ENCODE measurements at places on chromosomes 12 and 14. TPM values are rescaled to one million over a fixed set of nuclear protein-coding genes. Genes with fewer than 3 reads are reported as not detected.

Gene PLEKHG7
- not detected for total RNA-seq

Gene PDE6H
- not detected for total RNA-seq

Gene LRTM2
- total RNA-seq = not detected

Gene OTUB2
- 1.5 TPM for total RNA-seq

Gene LHX5
- not detected for total RNA-seq

Gene USP44
- total RNA-seq = 27.4 TPM

Gene PROX2
- not detected for total RNA-seq

Gene TTC6
- 0.17 TPM for total RNA-seq

Gene KRT79
- not detected for total RNA-seq

Gene CABP1
- under 0.01 TPM for total RNA-seq

Gene NYNRIN
- total RNA-seq = 8.2 TPM

Gene KRT74
- not detected for total RNA-seq

Gene RAB2B
- total RNA-seq = 31.7 TPM

Gene TXNRD1
- total RNA-seq = 737 TPM

Gene OR4N2
- not detected for total RNA-seq

Gene GPD1
- total RNA-seq = not detected

Gene ABHD4
- 20.5 TPM for total RNA-seq

Gene TEX22
- 0.51 TPM for total RNA-seq

Gene RPGRIP1
- total RNA-seq = under 0.01 TPM

Gene BTG1
- total RNA-seq = 13.4 TPM

Gene SLC6A15
- total RNA-seq = 0.99 TPM

Gene RIMBP2
- total RNA-seq = 0.17 TPM
